M059J (cell line): ENCODE measurements at places on chromosomes 5 and 9.

- DNase-seq = peak; percentile 35
Measured at GRCh38 chr5:36777105-36777757, 99.3 kb upstream of the NIPBL start.

- no peak for DNase-seq
Measured at GRCh38 chr5:16577677-16578076, 39.1 kb downstream of the RETREG1 start.

GRCh38 chr9:133582501-133583045, 26.6 kb downstream of the FAM163B start:
- no peak for DNase-seq

GRCh38 chr9:137352511-137353222, 50.6 kb upstream of the NRARP start:
- no peak for DNase-seq

GRCh38 chr5:137348759-137349158, 150.4 kb downstream of the SPOCK1 start:
- DNase-seq = no peak

- DNase-seq = no peak
Measured at GRCh38 chr5:134456825-134457224, 45.1 kb upstream of the CDKN2AIPNL start.

- DNase-seq = peak; percentile 33
Measured at GRCh38 chr9:74496819-74497747, at the start of gene RORB. RORB (plus strand) TSS chr9:74497335; CDS start chr9:74497977, 642 bp downstream.

DNA sequence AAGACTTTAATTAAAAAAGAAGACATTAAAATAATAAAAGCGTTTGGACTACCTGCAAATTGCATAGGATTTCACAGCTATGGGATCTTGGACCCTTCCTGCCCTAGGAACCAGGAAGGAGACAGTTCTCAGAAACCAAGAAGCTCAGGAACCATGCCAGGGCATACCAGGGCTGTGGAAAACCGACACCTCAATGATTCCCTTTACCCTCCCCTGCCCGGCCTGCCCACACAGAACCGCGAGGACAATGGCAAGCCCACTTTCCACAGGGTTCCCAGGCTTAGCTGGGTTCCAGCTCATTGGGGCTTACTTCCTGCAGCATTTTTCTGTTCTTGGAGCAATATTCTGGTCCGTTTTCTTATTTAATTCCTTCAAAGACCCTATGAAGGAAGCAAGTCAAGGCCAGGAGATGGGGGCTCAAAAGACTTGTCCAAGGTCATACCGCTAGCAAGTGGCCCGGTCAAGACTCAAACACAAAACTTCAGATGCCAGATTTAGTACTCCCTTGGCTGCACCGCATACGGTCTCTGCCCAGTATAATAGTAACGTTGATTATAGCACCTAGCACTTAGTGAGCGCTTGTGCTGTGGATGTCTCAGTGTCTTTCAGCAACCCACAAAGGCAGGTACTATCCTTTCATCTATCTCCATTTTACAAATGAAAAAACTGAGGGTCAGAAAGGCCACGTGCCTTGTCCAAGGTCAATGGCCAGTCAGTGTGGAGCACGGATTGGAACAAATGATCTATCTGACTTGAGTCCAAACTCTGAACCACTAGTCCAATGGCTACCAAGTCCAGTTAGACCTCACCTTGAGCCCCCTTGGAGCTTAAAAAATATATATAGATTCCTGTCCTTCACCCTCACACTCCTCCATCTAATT, 6.8 kb downstream of the FAT2 start:
- peak; percentile 59 for DNase-seq

- DNase-seq = no peak
Measured at GRCh38 chr9:8349376-8349775, 549.8 kb upstream of the DMAC1 start.

DNA sequence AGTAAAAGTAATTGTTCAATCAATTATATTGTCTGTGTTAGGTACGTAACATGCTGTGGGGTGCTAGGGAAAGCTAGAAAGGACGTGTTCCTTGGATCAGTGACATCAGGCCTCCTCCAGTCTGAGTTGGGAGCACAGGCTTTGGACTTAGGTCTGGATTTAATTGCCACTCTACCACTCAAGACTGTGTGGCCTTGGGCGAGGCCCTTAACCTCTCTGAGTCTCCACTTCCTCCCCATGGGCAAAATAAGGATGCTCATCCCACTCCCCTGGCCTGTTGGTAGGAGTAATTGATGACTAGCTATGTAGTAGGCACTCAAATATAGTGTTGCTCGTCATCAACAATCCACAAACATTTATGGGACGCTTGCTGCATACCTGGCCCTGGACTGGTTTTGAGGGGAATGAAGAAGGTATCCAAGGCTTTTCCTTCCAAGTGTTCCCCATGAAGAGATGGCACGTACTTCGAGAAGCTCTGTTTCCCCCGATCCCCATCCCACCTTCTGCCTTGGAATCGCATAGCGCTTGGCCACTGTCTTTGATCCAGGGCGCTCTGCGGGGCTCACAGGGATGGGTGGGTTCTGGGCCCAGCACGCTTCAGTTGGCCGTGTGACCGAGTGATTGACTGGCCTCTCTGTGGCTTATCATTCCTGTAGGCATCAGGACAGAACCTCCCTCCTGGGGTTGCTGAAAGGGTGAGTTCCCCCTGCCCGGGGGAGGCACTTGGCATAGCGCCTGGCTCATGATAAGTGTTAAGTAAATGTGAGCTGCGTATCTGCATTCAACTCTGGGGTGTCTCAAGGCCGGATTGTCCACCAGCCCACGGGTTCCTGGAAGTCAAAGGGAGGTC, 8.1 kb downstream of the FGF18 start:
- DNase-seq = no peak

DNA sequence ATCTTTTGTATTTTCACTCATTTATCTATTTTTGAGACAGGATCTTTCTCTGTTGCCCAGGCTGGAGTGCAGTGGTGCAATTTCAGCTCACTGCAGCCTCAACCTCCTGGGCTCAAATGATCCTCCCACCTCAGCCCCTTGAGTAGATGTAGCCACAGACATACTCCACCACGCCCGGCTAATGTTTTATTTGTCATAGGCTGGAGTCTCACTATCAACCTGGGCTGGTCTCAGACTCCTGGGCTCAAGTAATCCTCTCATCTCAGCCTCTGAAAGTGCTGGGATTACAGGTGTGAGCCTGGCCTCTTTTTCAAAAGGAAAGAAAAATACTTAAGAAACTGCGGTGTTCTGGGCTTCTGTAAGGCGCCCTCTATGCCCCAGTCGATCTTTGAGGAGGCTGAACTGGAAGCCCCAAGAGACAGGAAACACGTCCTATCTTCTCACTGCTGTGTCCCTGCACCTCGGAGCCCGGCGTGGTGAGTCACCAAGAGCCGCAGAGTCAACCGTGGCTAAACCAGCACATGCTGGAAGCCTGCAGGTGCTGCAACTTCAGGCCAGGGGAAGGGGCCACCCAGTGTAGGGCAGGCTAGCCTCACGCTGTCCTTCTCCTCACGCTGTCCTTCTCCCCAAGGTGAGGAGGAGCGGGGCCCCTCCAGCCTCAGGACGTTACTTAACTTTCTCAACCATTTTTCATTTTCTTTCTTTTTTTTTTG, 15.2 kb upstream of the LHX3 start:
- DNase-seq = peak; percentile 87

DNA sequence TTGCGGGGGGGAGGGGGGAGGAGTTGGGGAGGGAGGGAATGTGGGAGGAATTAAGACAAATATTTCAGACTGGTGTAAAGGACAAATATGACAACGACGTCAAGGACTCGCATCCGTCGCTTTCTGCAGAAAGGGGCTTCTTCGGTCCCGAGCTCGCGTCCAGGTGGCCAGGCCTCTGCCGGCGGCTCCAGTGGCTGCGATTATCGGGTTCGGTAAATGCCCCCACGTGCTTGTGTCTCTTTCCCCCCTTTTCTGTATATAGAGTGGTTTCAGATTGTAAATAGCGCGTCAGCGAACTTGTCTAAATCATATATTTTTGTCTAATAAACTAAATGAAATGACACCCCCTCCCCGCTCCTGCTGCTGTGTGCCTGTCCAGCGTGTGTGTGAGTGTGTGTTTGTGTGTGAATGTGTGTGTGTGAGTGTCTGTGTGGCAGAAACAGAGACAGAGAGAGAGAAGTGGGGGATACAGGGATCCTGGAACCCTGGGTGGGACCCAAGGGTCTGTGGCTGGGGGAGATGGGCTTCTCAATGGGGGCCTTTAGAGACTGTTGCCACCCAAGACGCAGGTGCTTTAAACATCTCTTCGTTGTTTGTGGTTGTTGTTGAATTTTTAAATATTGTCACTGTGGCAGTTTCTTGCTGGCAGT, 5.6 kb downstream of the IRX1 start:
- DNase-seq = no peak

- DNase-seq = peak; percentile 47
Measured at GRCh38 chr5:89342106-89342876, 459.3 kb upstream of the MEF2C start.

- DNase-seq = no peak
Measured at GRCh38 chr9:126959336-126959735, 44.8 kb downstream of the RALGPS1 start.

GRCh38 chr9:38416461-38416860, 7.8 kb downstream of the IGFBPL1 start:
- no peak for DNase-seq

DNA sequence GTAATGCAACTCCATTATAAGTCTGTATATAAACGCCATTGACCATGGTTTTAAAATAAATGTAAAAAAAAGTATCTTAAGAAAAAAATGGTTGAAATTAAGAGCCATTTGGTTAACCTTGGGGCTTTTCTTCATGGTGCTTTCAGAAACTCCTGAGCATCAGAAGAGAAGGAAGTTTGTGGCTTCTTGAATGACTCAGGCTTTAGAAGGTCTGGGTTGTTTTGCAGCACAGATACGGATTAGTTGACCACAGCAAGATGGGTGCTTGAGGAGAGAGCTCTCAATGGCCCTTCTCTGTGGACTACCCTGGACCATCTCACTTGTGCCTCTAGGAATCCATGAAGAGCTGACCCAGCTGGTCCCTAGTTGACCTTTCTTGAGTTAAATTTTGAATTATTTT, 189.5 kb downstream of the TMEM38B start:
- DNase-seq = peak; percentile 4

- DNase-seq = no peak
Measured at GRCh38 chr5:178193251-178193809, 6.2 kb upstream of the GMCL2 start.

- peak; percentile 50 for DNase-seq
Measured at GRCh38 chr5:151085517-151086041, 4.7 kb upstream of the TNIP1 start.

GRCh38 chr9:89638893-89639292, 34.1 kb downstream of the GADD45G start:
- no peak for DNase-seq

DNA sequence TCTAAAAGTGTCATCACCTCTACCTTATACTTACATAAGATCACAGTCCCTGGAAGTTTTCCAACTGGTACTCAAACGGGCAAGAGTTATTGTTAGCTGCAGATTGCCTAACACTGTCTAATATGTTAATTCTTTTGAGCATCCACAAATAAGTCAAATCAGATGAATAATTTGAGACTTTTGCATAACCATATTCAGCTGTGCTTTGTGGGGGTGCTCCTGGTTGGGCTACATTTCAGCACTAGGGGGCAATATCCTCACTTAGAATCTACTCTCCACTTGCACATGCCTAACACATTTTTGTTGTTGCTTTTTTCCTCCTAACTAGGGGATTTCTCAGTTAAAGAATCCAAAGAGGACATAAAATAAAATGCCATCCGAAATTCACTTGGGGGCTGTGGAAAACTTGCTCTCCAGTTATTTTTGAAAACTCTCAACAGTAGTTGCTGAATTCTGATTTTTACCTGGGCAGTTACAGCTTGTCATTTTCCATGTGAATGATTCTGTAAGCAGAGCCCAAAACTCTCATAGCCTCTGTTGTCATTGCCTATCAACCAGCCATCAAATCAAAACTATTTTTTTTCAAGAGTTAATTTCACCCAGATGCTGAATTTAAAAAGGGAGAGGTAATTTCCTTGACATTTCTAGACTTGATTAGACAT, 71.5 kb downstream of the TRIM36 start:
- DNase-seq = peak; percentile 49

DNA sequence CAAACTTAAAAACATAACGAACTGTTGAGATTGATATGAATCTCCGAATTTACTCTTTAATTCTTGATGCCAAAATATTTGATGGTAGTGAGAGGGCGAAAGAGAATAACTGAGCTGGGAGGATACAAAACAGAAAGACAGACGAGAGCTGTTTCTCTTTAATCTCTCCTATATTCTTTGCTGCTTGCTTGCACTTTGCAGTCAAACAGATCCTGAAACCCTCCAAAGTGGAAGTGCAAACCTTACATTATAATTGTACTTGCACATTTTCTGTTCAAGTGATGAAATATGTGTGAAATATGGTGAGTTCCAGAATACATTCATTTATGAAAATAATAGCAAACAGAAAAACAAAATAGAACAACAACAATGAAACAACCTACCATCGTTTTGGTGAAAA, 63.8 kb downstream of the PAM start:
- no peak for DNase-seq

GRCh38 chr9:123067136-123067535, 33.7 kb downstream of the GPR21 start:
- no peak for DNase-seq

GRCh38 chr9:137070201-137070905, at the start of gene SAPCD2:
SAPCD2 (minus strand) TSS chr9:137070557; CDS start chr9:137070460, 97 bp downstream.
- DNase-seq = peak; percentile 91

DNA sequence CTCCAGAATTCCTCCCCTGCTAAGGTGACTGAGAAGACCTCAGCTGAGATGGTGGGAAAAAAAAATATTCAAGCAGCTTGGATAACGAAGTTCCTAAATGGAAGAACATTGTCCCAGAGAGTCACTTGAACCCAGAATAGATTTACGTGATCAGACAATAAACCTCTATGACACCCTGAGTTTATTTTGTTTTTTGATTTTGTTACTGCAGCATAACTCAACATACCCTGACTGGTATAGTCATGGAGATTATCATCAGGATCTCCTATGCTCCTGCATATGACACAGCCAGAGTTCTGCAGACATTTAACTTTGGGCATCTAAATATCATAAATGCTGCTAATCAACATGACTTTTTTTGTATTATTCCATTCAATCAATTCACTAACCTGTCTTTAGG, 282.9 kb downstream of the RASEF start:
- no peak for DNase-seq

- no peak for DNase-seq
Measured at GRCh38 chr9:123336449-123336848, 19.5 kb upstream of the CRB2 start.

DNA sequence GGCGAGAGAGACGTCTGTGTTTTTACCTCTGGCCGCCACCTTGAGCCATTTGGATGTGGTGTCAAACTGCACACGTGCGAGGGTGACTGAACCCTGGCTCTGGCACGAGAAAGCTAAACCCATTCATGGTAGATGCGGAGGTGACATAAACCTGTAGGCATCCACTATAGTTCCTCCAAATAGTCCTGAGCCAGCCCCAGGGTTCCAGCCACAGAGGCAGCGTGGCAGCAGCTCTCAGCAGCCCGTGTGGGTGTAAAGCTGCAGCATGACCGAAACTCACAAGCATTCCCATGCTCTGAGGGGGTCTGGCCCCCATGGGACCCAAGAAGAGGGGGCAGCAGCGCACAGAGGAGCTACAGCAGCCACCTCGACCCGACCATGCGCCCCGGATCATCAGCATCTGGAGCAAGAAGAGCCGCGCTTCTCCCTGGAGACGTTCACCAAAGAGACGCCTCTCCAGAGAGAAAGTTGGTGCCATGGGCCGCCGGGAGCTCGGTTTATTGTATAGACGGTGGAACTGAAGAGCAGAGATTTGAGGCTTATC, 303.8 kb upstream of the IRX4 start:
- DNase-seq = no peak

GRCh38 chr9:121179930-121180681, 21.6 kb downstream of the RAB14 start:
- no peak for DNase-seq
